Activated CD8-positive, alpha-beta memory T cell treated with anti-CD3 and anti-CD28 coated beads, Interleukin-2, amount 10 ng/mL, durations not matched to agents 7 days and 5 days (primary cell): ENCODE measurements at places on chromosomes 6 and 20. TPM values are rescaled to one million over a fixed set of nuclear protein-coding genes. Genes with fewer than 3 reads are reported as not detected.

DNA sequence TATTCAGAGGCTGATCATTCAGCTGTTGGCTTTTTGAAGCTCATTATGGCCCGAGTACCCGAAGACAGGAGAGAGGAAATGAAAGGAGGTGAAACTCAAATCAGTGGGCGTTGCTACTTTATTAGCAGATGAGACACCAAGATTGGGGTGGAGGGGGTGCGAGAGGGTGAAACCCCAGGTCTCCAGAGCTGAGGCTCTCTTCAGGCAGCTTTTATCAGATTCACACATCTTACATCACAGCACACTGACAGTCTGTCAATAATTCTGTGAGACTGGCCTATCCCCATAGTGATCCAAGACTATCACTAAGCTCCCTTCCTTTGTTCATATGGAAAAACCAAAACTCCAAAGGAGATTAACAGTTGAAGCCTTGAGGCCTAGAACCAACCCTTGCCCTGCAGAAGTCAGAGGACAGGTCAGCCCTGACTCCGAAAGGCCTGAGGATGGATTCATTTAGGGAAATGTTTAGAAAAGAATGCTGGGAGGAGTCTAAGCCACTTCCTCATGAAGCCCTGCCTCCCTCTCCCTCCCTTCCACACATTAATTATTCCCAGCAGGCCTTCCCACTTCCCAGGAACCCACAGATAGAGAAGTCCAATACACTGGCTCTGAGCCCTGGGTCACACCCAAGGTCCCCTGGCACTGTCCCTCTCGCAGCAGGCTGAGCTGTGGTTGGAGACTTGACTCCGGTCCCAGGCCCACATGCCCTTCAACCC, 23.2 kb downstream of the TRERF1 start:
- no peak for DNase-seq

GRCh38 chr6:4698901-4699659, 77.1 kb upstream of the CDYL start:
- no peak for DNase-seq

GRCh38 chr6:28597217-28597835, 71.6 kb downstream of the GPX5 start:
- peak; percentile 50 for DNase-seq

The HLA-DOA gene
- total RNA-seq: 16.7 TPM

The FUT9 gene
- not detected for total RNA-seq

GRCh38 chr6:30494291-30494861, 5.1 kb downstream of the HLA-E start:
- DNase-seq: no peak

DNA sequence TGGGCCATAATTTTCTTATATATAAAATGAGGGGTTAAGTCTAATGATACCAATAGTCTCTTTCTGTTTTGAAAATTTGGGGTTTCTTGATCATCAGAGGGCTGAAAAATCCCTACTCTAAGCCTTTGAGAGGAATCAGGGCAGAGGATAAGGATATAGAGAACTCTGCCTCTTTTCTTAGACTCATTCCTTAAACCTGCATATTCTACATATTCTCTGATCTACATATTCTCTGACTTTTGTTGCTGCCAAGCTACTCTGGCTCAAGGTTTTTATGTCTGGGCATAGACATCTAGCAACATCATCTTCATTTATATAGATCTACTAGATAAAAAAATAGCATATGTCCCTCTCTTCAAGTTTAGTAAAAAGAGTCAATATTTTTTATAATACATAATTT, 71.2 kb downstream of the FLRT3 start:
- no peak for DNase-seq

DNA sequence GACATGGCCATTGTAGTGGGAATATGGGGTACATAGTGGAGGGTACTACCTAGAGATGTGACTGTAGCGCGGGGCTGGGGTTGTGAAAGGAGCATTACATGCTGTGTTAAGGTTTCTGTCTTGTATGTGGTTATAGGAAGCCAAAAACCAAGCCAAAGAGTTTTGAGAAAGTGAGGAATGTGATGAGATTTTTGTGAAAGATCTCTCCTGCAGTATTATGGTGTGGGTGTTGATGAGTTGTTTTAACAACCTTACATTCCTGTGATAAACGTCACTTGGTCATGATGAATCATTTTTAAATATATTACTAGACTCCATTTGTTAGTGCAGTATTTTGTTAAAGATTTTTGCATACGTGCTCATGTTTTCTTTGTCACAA, 48.9 kb downstream of the ZFAND3 start:
- DNase-seq: no peak

GRCh38 chr6:7649037-7649810, 59.2 kb downstream of the SNRNP48 start:
- DNase-seq: no peak

- no peak for DNase-seq
Observed at GRCh38 chr6:21752054-21752811, 158.7 kb downstream of the SOX4 start.

GRCh38 chr6:116963972-116964371, 86.9 kb downstream of the RFX6 start:
- no peak for DNase-seq

The CCDC170 gene
- not detected for total RNA-seq

The SLC2A10 gene
- not detected for total RNA-seq

The LGSN gene
- 0.18 TPM for total RNA-seq

- DNase-seq: no peak
Observed at GRCh38 chr6:23957017-23957416, 169.0 kb upstream of the NRSN1 start.

DNA sequence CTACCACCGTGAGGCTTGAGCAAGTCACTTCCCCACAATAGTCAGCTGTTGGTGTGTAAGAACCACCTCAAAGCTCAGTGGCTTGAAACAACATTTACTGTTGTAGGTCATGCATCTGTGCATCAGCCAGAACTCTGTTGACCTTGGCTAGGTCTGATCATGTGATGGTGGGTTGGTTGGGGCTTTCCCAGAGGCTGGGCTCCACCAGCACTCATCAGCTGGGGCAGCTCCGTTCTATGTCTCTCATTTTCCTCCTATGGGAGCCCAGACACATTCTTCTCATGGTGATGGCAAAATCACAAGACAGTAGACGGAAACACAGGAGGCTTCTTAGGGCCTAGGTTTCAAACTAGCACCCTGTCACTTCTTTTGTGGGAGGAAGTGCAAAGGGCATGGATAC, 42.8 kb upstream of the PSMF1 start:
- no peak for DNase-seq

DNA sequence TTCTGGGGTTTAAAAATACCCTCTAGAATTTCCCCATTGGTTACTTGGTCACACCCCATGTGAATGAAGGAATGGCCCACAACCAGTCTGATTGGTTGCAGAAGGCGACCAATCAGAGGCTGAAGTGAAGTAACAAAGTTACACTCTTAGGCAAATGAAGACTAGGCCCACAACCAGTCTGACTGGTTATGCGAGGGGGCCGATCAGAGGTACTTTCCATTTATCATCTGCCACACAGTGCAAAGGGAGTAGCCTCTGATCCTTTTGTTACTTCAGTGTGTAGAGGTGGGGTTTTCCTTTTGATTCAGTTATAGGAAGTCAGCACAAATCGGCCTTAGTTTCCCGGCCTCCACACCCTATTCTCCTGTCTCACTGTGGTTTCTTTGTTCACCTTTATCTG, 61.2 kb upstream of the SGK1 start:
- peak; percentile 50 for DNase-seq

GRCh38 chr6:17031961-17032360, 69.9 kb upstream of the STMND1 start:
- no peak for DNase-seq

GRCh38 chr6:158654960-158655489, 5.2 kb downstream of the SYTL3 start:
- peak; percentile 37 for DNase-seq

GRCh38 chr20:58359441-58359840, 29.6 kb upstream of the VAPB start:
- DNase-seq: no peak

GRCh38 chr6:15522026-15522425, 140.8 kb downstream of the DTNBP1 start:
- no peak for DNase-seq

DNA sequence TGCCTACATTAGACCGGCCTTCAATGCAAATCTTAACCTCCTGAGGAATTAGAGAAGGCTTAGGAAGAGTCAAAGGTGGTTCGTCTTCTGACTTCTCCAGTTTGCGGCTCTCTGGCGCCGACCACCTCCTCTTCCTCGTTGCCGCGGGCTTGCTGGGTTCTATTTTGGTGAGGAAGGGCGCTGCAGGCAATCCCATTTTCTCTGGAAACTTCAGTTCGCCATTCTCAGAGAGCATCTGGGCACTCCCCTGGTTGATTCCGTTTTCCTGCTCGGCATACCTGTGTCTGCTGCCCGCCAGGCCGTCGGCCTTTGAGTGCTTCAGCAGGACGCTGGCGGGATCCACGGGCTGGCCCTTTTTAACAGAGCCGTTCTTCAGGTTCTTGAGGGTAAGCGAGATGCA, 67.9 kb downstream of the GMPR start:
- DNase-seq: no peak

GRCh38 chr6:168155193-168155592, 76.2 kb upstream of the FRMD1 start:
- peak; percentile 23 for DNase-seq

DNA sequence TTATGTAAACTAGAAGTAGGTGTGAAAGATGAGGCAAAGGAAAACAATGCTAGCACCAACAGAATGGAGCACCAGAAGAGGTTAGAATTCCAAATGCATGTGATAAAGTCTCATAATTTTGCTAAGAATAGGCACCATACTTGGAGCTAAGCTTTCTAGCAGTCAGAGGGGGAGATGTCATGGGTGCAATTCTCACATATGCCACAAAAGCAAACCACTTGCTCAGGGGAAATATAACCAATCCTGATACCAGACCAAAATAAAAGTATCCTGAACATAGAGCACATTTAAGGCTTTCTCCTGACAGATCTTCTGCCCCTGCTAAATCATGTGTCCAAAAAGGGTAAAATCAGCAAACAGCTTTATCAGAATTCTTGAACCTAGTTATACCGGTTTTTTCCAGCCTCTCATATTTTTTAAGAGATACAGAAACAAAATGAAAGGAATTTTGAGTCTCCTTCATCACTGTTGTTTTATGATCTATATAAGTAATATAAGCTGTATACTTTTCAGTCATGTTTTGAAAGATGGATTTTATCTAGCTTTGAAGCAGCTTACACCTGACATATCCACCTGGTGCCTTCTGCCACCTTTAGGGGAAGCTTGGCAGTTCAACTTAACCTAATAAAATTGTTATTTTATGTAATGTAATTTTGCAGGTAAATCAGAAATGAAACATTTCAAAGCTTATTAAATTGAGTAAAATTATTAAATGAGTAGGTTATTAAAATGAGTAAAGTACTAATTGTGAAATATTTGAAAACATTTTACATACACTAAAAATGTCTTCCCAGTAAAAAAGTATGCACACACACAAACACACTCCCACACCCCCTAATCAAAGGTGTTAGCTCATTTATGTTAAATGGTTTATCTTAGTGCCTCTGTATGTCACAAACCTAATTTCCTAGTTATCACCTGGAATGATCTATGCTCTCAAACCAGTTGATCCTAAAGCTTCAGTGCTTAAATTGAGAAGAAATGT, 2.8 kb downstream of the SPO11 start:
- DNase-seq: no peak

- no peak for DNase-seq
Observed at GRCh38 chr20:62707276-62707920, 1.2 kb upstream of the NTSR1 start.

DNA sequence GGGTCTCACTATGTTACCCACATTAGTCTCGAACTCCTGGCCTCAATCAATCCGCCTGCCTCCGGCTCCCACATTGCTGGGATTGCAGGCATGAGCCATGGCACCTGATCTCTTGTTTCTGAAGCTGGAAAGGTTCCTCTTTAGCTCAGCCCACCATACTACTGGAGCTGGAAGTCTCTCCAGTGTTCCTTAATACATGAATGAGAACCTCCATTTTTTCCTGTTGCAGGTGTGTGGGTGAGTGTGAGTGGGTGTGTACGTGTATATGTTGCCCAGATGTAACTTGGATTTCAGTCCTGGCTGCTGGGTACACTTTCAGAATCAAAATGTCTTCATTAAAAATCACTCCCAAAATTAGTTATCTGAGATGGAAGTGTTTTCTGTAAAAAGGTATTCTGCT, 11.1 kb downstream of the PNPLA1 start:
- DNase-seq: no peak

- DNase-seq: peak; percentile 11
Observed at GRCh38 chr20:38857703-38858102, 52.2 kb downstream of the PPP1R16B start.

DNA sequence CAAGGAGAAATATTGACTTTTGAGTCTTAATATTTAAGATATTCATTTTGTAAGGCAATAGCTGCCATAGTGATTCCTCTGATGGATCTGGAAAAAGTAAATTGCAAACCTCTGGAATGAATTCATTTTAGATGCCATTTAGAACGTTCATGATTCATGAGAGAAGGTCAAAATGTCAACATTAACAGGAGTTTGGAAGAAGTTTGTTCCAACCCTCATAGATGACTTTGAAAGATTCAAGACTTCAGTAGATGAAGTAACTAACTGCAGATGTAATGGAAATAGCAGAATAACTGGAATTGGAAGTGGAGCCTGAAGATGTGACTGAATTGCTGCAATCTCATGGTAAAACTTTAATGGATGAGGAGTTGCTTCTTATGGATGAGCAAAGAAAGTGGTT, 100.9 kb upstream of the CCN2 start:
- no peak for DNase-seq

GRCh38 chr6:43433148-43433547, 5.8 kb downstream of the ABCC10 start:
- no peak for DNase-seq

DNA sequence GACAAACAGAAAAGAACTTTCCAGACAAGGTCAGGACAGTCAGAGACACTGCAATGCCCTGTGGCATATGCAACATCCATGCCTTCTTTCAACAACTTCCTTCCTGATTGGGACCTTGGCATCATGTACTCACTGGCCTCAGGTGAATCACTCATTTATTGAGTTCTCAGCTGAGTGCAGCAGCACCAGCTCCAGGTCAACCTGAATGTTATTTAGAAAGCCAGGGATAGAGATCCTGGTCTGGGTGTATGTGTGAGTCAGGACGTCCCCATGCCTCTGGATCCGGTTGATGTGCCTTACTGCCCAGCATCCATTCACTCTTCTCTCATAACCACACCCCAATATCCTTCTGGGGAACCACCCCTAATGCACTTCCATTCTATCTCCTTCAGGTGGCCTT, 54.4 kb downstream of the SNRNP48 start:
- DNase-seq: no peak

The PRPH2 gene
- total RNA-seq: not detected

DNA sequence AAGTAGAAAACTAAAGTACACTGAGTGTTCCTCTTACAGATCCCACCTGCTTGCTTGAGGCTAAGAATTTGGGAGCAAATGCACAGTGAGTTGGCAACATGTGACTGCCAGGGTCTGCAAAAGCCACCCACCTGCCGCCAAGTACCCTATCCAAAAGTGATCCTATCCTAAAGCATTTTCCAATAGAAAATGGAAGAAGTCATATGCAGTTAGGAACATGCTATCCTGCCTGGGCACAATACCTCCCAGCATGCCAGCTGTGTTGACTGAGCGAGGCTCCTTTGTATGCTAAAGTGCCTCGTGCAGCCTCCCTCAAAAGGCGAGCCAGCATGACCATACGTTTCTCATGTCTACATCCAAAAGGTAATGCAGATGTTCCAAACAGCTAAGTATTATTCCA, 52.7 kb downstream of the TRAF3IP2 start:
- no peak for DNase-seq

GRCh38 chr20:45792317-45793118, 764 bp downstream of the DNTTIP1 start:
- DNase-seq: peak; percentile 46
